Glutamatergic neuron (in vitro differentiated cells): ENCODE measurements at places on chromosomes 7 and 10.

- no peaks in the 10 kb centered on the region for H3K27me3 ChIP-seq
- no peaks in the 10 kb centered on the region for H3K4me1 ChIP-seq
- H3K36me3 ChIP-seq = peaks cover 20% of the 10 kb centered on the region
Measured at GRCh38 chr10:92969151-92969550, 91.4 kb upstream of the CYP26C1 start.

DNA sequence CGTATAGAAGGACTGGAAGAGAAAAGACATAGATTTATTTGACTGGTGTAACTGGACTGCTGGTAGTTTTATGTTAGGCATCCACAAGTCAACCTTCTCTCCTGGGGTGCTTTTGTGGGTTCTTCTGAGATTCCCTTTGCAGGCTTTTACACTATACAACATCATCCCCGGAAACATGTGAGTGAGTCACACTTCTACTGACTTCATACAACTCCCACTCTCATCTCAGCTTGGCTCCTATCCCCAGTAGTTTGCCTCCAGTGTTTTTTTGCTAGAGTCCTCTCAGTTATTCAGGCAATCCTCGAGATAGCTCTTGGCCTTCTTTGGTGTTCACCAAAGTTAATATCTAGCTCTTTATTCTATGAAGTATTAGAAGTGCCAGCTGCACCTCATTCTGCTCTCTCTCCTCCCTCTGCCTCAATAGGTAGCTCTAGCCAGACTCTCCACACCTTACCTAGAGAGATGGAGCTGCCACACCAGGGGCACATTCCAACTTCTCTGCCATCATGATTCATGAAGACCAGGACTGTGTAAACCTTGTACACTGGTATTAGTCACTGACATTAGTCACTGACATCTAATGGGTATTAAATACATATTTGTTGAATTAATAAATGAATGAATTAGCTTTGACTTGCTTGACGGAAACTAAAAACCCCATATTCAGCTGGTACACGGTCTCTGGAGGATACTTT is 281.9 kb downstream of the PPP1R3A start:
- no peaks in the 10 kb centered on the region for H3K36me3 ChIP-seq
- no peak overlapping the region for H3K27ac ChIP-seq
- no peak overlapping the region for H3K4me3 ChIP-seq

- H3K4me1 ChIP-seq = no peaks in the 10 kb centered on the region
- H3K36me3 ChIP-seq = no peaks in the 10 kb centered on the region
- H3K27me3 ChIP-seq = peaks cover 3% of the 10 kb centered on the region
- no peak for DNase-seq
- no peak overlapping the region for H3K4me3 ChIP-seq
Measured at GRCh38 chr10:11837372-11838161, 14.4 kb downstream of the PROSER2 start.

GRCh38 chr10:119602241-119603095 is 5.7 kb upstream of the TIAL1 start:
- no peak overlapping the region for H3K27ac ChIP-seq
- peak; percentile 56 for DNase-seq
- no peak overlapping the region for H3K4me3 ChIP-seq
- H3K4me1 ChIP-seq = peaks cover 4% of the 10 kb centered on the region
- peaks cover 1% of the 10 kb centered on the region for H3K27me3 ChIP-seq
- H3K36me3 ChIP-seq = no peaks in the 10 kb centered on the region

- DNase-seq = peak; percentile 49
- peak overlapping the region; percentile 82 for H3K4me3 ChIP-seq
- peaks cover 10% of the 10 kb centered on the region for H3K27me3 ChIP-seq
Measured at GRCh38 chr10:47300429-47300931, 483 bp downstream of the GDF10 start.

- H3K27me3 ChIP-seq = peaks cover 2% of the 10 kb centered on the region
- DNase-seq = no peak
- no peak overlapping the region for H3K4me3 ChIP-seq
- no peaks in the 10 kb centered on the region for H3K36me3 ChIP-seq
- no peak overlapping the region for H3K27ac ChIP-seq
Measured at GRCh38 chr10:64346389-64346788, 825.2 kb downstream of the REEP3 start.

- no peak overlapping the region for H3K4me3 ChIP-seq
- no peak overlapping the region for H3K27ac ChIP-seq
- no peaks in the 10 kb centered on the region for H3K27me3 ChIP-seq
- peaks cover 7% of the 10 kb centered on the region for H3K36me3 ChIP-seq
- DNase-seq = no peak
Measured at GRCh38 chr7:66236713-66237303, 31.7 kb downstream of the TPST1 start.

DNA sequence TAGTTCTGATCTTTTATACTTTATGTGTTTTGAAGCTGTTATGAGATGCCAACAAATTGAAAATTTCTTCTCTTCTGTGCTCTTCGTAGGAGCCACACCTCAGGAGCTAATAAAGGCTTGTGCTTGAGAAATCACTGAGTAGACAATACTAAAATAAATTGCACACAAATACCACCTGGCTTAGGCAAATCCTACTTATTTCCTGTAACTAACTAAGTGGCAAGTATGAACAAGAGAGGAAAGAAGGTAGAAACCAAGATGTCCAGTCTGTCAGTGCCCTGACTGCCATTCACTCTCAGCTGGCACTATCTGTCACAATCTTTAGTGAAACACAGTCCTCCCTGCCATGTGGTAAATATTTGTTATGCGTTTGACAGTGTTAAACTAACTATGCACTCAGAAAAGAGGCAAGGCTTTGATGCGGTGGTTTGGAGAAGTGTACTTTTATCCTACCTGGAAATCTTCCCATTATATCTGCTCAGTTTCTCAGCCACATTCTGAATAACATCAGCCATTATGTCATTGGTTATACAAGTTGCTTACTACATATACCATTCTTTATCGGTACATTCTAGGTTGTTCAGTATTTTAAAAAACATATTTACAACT is 293.4 kb upstream of the VWC2 start:
- H3K4me3 ChIP-seq = no peak overlapping the region
- H3K27ac ChIP-seq = no peak overlapping the region
- H3K4me1 ChIP-seq = no peaks in the 10 kb centered on the region
- no peaks in the 10 kb centered on the region for H3K36me3 ChIP-seq
- no peak for DNase-seq
- no peaks in the 10 kb centered on the region for H3K27me3 ChIP-seq

- no peak overlapping the region for H3K27ac ChIP-seq
- peaks cover 22% of the 10 kb centered on the region for H3K36me3 ChIP-seq
- no peak for DNase-seq
- peaks cover 7% of the 10 kb centered on the region for H3K27me3 ChIP-seq
- no peak overlapping the region for H3K4me3 ChIP-seq
Measured at GRCh38 chr10:98125940-98126631, 8.4 kb upstream of the R3HCC1L start.

- DNase-seq = peak; percentile 28
- H3K27ac ChIP-seq = no peak overlapping the region
- H3K4me3 ChIP-seq = no peak overlapping the region
- H3K36me3 ChIP-seq = no peaks in the 10 kb centered on the region
- no peaks in the 10 kb centered on the region for H3K27me3 ChIP-seq
Measured at GRCh38 chr10:130686689-130687300, 550.6 kb downstream of the GLRX3 start.

DNA sequence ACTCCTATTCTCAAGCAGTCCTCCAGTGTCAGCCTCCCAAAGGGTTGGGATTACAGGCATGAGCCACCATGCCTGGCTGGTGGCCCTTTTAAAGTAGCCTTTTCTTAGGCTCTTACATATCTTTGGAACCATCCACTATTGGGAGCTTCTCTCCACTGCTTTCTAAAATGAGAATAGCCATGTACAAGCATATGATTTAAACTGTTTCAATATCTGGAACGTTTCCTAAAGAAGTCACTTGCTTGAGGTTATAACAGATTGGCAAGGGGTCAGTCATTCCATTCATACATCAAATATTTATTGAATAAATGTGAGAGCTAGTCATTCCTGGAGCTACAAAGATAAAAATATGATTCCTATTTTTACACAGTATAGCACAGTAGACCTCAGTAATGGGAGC is 97.4 kb upstream of the LRGUK start:
- no peaks in the 10 kb centered on the region for H3K36me3 ChIP-seq
- peaks cover 2% of the 10 kb centered on the region for H3K4me1 ChIP-seq
- no peak for DNase-seq
- H3K27me3 ChIP-seq = no peaks in the 10 kb centered on the region

DNA sequence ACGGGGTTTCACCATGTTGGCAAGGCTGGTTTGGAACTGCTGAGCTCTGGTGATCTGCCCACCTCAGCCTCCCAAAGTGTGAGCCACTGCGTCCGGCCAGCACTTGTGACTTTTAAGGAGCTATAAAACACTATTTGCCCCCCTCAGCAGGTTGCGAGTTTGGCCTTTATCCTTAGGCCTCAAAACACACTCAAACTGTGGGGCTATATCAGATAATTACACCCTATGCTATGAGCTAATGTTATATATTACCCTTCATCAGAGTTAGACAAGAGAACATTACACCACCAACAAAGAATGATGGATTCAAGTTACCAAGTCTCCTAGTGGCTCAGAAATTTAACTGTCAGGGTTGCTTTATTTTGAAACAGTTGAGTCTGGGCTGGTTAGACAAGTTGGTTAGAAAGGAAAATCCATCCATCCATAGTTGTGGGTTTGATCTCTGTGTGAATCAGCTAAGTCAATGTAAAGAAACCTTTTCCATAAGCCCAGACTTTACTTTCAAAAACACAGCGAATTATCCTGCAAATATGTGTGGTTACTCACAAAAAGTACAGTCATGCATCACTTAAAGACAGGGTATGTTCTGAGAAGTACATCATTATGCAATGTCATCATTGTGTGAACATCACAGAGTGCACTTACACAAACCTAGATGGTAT is 115.8 kb downstream of the SEMA3D start:
- DNase-seq = no peak
- H3K27ac ChIP-seq = no peak overlapping the region
- no peaks in the 10 kb centered on the region for H3K36me3 ChIP-seq
- no peaks in the 10 kb centered on the region for H3K4me1 ChIP-seq
- H3K4me3 ChIP-seq = no peak overlapping the region

DNA sequence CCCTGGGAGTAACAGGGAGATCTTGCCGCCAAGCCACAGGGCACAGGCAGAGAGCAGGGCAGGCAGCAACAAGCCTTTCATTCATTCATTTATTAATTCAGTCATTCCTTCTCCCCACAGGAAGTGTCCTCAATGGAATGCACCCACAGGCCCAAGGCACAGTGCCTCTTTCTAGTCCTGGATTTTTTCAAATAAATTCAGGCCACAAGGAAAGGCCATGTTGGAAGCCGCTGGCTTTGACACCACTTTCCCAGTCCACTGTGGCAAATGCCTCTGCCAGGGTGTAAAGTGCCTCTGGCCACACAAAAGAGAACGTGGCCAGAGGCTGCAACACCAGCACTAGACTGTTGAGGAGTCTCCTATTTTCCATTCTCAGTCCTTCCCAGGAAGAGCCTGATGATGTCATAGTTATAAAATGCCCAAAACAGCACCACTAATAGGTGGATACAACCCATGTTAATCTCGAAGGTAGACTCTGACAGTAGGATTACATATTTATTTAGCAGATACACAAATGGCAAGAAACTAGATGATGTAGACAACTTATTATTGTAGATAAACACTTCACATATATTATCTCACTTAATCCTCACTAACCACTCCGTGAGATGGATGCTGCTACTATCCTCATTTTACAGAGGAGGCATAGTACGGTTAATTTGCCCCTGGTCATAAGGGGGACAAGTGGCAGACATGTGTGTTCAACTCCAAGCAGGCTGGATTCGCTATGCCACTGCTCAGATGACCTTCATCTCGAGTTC is 5.5 kb downstream of the JAZF1 start:
- H3K27me3 ChIP-seq = peaks cover 6% of the 10 kb centered on the region
- H3K36me3 ChIP-seq = no peaks in the 10 kb centered on the region
- no peak overlapping the region for H3K4me3 ChIP-seq
